Left hindlimb (tissue), 1 donor: ENCODE measurements at places on chromosomes 13 and 19.
A peak's percentile ranks its signal among the peaks of the same experiment; 100 is the strongest.

GRCh38 chr19:30444253-30444671 is 72.1 kb downstream of the ZNF536 start:
- DNase-seq = no peak

- no peak for DNase-seq
Observed at GRCh38 chr19:18904334-18905057, 8.5 kb upstream of the CERS1 start.

GRCh38 chr13:94706101-94706842 is 6.1 kb downstream of the SOX21 start:
- no peak for DNase-seq

DNA sequence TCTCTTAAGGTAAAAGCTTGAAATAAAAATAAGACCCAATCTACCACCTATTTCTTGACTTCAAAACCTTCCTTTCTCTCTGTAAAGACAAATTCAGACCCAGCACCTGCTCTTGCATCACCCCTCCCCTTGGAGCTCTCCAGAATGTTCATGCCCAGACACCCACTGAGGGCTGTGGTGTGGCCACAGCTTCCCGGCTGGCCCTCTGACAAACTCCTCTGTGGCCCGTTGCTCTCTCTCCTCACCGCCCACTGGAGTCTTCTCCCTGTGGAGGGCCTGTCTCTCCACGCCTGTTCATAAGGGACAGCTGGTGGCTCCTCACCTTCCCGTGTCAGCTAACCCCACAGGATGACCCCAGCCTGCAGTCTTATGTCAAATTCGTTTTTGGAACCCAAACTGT is 49.1 kb downstream of the TSSK6 start:
- DNase-seq = no peak

DNA sequence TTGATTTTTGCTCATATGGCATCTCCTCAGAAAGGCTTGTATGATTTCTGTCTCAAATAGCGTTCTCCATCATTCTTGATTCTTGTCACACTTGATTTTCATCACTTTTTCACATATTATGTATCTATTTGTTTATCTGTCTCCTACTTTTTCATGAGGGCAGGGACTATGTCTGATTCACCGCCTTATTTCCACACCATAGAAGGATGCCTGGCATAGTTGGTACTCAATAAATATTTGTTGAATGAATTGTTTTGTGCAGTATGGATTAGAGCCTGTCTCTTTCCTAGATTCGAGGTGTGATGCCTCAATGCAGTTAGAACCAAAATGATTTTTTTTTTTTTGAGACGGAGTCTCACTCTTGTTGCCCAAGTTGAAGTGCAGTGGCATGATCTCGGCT is 12.1 kb downstream of the SAE1 start:
- no peak for DNase-seq

GRCh38 chr19:11377237-11377636 is 2.8 kb downstream of the SWSAP1 start:
- DNase-seq = no peak

GRCh38 chr19:34926685-34927375 is at the start of gene ZNF30:
Gene ZNF30, plus strand, starts transcription at chr19:34926903. Its CDS starts 3,045 bp downstream, at chr19:34929948.
- DNase-seq = peak; percentile 91

GRCh38 chr19:36215276-36216123 is 594 bp downstream of the ZNF146 start:
- DNase-seq = no peak

- DNase-seq = no peak
Observed at GRCh38 chr19:4547303-4548237, 7.7 kb upstream of the LRG1 start.

DNA sequence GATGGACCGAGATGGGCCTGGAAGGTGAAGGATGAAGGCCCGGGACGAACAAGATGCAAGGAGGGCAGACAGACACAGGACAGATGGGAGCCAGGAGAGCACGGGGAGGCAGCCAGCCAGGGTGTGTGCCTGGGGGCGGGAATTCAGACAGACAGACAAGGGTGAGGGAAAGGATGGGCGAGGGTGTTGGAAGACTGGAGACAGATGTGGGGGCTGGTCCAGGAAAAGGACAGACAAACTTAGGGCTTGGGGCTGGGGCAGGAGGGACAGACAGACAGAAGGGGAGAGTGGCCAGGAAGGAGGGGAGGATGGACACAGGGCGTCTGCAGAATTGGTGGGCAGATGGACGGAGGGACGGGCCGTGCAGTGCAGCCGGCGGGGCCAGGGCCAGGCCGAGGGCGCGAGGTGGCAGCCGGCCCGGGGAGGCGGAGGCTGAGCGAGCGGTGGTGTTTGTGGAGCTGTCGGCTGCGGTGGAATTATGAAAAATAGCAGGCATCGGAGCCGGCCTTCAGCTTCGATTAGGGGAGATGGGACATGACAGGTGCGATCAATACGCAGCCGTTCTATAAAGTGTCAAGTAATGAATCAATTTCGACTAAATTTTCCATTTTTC is 4.6 kb upstream of the ERFL start:
- no peak for DNase-seq

DNA sequence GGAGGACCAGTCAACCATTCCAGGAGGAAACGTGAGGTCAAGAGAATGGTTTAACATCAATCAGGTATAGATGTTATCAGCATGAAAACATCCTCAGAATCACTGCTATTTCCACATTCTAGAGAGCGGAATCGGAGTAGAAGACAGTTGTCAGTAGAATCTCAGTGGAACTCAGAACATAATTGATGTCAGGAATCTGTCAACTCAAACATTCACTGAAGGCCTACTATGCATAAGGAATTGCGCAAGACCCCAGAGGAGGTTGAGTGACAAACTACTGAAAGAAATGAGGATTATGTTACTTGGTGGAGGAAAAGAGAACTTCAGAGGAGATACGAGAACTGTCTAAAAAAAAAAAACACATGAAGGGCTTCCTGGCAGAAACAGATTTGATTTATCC is 97.8 kb downstream of the LHFPL6 start:
- no peak for DNase-seq

DNA sequence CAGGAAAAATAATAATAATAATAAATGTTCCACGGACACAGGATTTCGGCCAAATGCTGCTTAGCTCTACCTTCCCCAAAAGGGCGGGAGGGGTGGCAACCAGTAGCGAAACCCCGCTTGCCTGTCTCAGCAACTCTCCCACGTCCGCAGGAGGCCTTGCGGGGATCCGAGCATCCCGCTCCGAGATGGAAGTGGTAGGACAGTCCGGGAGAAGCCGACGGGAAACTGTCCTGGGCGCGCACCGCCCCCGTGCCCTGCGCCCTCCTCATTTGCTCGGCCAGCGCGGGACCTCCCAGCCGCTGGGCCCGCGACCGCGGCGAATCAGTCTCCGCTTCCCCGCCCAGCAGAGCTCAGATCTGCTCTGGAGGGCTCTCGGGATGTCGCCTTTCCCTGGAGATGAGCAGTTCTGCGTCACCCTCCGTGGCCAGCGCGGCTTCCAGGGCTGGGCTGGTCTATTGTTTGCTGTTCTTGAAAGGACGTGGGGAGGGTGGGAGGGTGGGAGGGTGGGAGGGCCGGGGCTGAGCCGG is 48.9 kb upstream of the PABPC3 start:
- DNase-seq = peak; percentile 38

DNA sequence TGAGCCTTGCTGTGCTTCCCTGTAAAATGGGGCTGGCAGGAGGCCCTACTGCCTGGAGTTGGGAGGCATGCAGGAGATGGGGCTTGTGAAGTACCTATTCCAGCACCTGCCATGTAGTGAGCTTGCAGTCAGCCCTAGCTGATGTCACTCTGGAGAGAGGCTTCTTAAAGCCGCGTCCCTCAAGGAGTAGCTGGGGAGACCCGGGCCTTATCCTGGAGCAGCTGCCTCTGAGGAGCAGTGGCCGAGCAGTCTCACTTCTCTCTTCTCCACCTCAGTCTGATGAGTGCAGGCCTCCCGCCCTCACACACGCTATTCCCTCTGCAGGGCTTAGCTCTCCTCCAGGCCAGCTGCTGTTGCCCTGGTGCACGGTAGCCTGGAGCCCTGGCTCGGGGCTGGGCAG is 18.0 kb downstream of the CLASRP start:
- no peak for DNase-seq

DNA sequence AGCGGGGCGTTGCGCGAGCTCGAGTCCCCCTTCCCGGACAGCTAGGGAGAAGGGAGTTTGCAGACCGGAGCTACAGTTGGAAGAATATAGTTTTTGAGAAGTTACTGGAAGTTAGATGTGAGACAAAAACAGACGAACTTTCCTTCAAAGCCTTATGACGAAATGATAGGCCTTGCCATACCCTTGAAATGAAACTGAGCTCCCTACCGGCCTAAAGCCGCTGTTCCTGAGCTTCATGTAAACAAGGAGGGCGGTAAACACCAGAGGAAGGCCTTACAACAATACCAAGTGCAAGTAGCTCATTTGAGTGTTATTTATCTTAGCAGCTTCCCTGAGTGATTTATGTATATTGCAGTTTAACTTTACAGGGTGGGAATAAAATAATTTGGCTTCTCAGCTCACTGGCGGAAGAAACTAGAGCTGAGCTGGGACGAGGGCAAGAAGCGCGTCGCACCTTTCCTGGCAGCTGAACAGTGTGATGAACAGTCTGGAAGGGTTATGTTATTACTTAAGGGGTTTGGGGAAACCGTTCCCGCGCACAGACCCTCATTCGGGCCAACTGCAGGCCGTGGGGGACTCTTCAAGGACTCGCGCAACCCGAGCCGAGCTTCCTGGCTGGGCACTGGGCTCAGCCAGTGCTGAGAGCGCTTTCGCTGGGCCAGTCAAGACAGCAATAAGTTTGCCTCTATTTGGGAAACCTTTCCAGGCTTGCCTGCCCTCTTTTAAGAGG is 111.2 kb downstream of the KCNRG start:
- peak; percentile 54 for DNase-seq

- DNase-seq = no peak
Observed at GRCh38 chr13:79898996-79899395, 418.0 kb downstream of the NDFIP2 start.

DNA sequence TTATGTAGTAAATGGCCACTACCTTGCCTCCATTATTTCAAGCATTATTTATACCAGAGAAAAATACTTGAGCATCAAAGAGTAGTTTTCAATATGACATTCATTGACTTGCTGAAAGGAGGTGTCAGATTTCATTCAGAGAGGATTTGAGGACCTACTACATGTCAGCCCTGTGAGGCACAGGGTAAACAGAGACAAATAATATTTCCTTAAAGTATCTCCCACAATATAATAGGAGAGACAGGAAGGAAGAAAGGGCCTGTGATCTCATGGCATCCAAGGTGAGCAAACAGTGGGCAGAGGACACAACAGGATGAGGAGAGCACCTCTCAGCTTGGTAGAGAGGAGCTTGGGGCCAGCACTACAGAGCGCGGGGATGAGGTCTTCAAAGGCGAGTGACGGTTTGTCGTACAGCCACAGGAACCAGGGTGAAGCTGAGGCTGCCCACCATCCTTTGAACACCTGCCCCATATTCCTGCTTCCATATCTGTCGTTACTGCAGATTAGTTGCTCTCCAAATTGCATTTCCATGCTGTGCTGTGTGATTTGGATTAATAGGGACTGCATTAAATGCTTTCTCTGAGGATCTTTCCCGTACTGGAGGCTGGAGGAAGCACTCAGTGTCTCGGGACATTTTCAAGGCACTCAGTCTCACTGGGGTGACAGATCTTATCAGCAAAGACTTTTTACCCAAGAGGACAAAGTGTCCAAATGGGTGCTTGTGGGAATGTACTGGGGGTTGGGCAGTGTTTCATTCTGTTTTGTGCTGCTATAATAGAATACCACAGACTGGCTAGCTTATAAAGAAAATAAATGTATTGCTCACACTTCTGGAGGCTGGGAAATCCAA is 59.2 kb downstream of the GJA3 start:
- no peak for DNase-seq

- DNase-seq = no peak
Observed at GRCh38 chr19:51094696-51095279, 12.1 kb upstream of the KLK14 start.
